Suprapubic skin (tissue), 4 donors: ENCODE measurements at places on chromosomes 1 and 21.

DNA sequence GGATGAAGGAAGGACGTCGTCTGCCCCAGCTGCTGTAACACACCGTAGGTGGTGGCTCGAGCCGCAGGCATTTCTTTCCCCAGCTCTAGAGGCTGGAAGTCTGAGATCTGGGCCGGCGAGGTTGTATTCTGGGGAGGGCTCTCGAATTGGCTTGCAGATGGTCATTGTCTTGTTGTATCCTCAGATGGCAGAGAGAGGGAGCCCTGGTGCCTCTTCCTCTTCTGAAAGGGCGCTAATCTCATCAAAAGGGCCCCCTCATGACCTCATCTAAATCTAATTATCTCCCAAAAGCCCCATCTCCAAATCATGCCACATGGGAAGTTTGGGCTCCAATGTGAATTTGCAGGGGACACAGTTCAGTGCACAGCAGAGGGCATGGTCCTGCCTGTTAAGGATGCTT lies 109.0 kb downstream of the SIK1 start:
- DNase-seq = no peak

DNA sequence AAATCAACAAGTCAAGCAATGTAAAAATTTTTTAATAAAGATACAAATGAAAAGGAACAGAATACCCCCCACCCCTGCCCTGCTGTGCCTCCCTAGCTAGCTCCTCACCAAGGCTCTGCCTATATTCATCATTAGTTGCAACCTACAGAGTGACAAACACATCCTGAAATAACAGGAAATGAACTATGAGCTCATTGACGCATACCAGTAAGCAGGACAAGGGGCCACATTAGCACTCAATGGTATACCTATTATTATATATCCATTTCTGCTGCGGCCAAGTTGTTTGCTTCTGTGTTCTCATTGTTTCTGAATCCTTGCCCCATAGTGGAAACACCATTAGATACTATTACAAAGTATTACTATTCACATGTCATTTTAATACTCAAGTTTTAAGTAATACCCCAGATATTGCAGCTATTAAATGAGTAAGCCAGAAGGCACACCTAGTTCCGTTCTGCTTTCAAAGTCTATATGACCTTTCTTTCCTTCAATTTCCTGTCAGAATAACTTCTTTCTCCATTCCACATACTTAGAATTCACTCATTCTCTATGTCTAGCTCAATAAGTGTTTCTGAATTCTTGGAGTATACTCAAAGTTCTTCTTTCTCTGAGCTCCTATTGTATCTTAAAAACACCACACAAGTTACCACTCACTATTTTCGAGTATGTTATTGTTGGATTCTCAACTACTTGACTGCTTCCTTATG lies 1214.9 kb downstream of the PLA2G4A start:
- no peak for DNase-seq

GRCh38 chr1:175262621-175263020 lies 70.0 kb upstream of the KIAA0040 start:
- no peak for DNase-seq

DNA sequence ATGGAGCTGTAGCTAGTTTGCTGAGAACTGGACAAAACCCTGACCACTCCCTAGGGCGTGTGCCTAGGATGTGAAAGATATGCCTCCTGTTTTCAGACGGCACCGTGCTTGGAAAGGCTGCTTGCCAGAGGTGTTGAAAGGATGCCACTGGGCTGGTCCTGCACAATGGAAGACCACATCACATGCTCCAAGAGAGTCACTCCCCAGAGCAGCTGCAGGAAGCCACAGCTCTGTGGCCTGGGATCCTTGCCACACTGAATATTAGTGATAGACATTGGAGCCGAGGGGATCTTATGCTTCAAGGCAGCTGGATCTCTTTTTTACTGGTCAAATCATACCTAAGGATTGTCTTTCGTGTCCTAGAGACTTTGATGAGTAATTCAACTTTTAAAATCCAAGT lies 6.6 kb upstream of the APP start:
- no peak for DNase-seq

DNA sequence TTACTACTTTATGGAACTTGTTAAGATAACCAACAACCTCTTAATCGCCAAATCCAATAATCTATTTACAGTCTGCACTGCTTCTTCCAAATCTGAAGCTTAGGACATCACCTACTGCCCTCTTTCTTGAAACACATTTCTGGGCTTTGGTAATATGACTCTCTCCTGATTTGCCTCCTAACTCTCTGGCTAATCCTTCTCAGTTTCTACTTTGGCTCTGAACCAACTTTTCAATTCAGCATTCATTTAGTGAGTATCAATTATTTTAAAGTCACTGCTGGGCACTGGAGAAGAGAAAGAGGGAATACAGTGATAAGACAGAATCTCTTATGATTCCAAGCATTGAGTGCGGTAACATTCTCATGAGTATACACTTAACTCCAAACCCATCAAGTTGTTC lies 275.0 kb downstream of the AKT3 start:
- DNase-seq = no peak

GRCh38 chr21:37468909-37469308 lies 102.3 kb downstream of the DYRK1A start:
- no peak for DNase-seq

- no peak for DNase-seq
Measured at GRCh38 chr1:196593955-196594354, 14.3 kb downstream of the KCNT2 start.

DNA sequence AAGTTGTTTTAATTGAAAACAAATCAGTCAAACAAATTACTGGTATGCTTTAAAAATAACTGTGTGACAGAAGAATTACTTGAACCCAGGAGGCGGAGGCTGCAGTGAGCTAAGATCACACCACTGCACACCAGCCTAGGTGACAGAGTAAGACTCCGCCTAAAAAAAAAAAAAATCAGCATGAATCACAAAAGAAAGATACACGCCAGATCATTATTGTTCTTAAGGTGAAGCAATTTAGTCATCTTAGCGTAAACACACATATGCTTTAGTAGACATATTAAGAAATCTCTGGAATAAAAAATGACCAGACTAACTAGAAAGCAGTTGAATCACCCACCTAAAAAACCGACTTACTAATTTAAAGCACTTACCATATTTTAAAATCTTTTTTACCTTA lies 20.2 kb downstream of the RERE start:
- DNase-seq = no peak

GRCh38 chr1:235671992-235672391 lies 22.4 kb upstream of the GNG4 start:
- DNase-seq = no peak

GRCh38 chr1:231879296-231879695 lies 252.7 kb downstream of the DISC1 start:
- no peak for DNase-seq

- no peak for DNase-seq
Measured at GRCh38 chr1:22872981-22873664, 99.5 kb downstream of the LACTBL1 start.

DNA sequence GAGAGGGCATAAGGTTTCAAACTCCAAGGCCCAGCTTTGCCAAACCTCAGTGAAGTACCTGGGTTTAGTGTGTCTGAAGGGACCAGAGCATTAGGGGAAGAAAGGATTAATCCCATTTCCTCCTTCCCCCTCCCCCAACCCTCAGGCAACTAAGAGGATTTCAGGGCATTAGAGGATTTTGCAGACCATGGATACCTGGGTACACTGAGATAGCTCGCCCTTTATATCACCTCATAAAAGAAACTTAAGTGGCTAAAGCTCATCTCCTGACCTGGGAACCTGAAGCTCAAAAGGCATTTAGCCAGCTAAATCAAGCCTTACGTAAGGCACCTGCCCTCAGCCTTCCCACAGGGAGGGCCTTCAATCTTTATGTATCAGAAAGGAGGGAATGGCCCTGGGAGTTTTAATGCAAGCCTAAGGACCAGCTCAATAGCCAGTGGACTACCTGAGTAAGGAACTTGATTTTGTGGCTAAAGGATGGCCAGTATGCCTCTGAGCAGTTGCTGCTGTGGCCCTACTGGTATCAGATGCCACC lies 26.4 kb upstream of the SMYD3 start:
- DNase-seq = no peak

DNA sequence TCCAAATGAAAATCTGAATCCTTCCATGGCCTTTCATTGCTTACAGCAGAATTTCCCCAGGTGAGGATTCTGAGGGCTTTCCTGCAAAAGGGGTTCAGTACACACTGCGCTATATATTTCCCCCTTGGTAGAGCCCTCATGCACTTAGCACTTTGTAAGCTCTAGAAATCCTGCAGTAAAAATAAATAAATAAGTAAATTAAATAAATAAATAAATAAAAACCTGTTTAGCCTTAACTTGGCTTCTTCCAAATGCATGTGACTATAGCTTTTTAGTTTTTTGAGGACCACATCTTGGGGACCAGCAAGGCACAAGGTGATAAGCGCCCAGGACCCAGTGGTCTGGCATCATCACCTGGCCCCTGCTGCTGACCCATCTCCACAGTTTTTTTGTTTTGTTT lies 3.2 kb upstream of the BMP8B start:
- DNase-seq = no peak

GRCh38 chr1:222877854-222878253 lies 63.0 kb downstream of the DISP1 start:
- no peak for DNase-seq

DNA sequence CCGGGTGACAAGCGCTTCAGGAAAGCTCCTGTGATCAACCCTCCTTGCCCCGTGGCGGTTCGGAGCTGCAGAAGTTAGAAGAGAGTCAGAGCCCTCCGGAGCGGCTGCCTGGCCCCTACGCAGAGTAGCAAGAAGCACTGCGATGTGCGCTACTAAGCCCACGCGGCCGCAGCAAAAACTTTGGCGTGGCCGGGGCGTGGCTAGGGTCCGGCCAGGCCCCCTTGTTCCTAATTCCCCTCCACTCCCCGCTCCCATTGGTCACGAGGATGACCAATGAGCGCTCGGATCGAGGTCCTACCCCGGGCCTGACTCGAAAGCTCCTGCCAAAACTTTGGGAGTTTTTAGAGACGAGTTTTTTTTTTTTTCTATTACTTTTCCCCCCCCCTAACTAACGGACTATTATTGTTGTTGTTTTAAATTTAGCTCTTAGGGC lies at the start of gene HLX:
HLX (plus strand) TSS at position 368 of the 433 bp plus-strand sequence. CDS start 415 bp downstream, outside the sequence.
- DNase-seq = peak; percentile 93

GRCh38 chr1:222284466-222284865 lies 263.4 kb downstream of the HHIPL2 start:
- DNase-seq = no peak

DNA sequence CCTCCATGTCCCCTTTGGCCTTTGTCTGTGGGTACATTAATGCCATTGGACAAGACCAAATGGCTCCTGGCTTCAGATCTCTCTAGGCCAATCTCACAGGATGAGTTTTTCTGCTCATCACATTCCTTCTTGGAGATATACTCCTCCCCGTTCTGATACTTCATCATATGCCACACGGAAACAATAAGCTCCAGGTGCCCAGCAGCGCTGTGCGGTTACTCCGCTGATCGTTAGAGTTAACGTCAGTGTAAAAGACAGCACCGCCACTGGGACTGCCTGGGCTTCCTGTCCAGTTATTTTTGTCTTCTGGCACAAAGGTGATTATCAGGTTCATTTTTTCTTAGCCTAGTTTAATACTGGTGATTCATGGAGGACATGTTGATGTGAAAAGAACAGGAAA lies 22.5 kb downstream of the CACHD1 start:
- DNase-seq = no peak

DNA sequence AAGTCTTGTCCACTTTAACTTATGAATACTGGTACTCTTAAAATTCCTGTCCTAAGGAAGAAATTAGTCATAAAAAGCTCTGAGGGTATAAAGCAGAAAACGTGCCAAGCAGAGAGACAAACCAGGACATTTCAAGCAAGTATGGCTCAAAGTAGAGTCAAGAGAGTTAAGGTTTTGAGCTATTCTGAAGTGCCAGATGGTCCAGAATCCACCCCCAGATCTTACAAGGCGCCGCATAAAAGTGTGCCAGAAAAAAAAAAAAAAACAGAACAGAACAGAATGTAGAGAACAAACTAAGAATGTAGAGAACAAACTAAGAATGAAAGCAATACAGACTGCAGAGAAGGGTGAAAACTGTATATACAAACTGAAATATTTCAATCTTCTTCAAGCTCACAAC lies 12.5 kb downstream of the EPS15 start:
- DNase-seq = no peak

DNA sequence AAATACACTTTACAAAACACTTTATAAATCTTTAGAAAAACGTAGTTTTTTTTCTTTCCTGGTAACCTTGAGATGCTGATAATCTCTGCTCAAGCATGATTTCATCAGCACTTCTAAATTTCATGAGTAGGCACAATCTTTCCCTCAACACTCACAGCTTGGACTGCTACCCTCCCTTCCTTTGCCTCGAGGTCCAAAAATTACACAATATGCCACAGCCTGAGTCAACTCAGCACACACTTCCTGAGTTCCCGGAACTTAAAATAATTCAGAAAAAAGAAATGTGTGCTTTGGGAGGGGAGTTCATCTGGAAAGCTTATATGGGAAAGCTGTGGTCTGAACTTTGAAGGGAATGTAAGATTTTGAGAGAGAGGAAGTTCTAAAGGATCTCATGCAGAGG lies 5.9 kb downstream of the CLCA2 start:
- DNase-seq = peak; percentile 75

DNA sequence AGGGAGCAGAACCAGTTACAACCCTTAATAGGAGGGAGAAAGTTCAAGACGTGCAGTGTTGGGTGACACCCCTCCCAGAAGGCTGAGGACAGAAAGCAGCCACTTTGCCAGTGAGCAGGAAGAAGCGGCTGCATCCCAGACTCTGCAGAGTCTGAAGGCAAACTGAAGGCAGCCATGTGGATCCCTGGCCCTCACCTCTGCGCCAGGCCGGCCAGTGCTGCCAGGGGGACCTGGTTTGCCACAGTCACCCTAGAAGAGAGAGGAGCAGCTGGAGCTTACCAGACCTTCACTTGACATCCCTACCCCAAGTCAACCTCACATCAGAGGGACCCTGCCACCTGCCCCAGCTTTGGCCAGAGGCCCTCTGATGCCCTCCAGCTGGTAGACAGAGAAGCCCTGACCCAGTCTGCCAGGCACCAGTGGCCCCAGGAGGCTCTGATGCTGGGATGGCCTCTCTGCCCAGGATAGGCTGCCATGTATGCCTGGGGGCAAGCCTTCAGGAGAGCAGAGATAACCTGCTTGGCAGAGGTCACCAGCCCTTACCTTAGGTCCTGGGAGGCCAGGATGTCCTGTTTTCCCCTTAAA lies 16.3 kb upstream of the PEF1 start:
- DNase-seq = no peak
